ENCODE measurements at places on chromosomes 1 and 21.

- peak overlapping the region; percentile 99 for H3K4me3 ChIP-seq
- no peak for DNase-seq
- H3K36me3 ChIP-seq: peaks cover 6% of the 10 kb centered on the region
- H3K27ac ChIP-seq: peak overlapping the region; percentile 99
- peaks cover 19% of the 10 kb centered on the region for H3K4me1 ChIP-seq
These were observed 694 bp downstream of the TMEM167B start for GRCh38 chr1:109091078-109091838.

DNA sequence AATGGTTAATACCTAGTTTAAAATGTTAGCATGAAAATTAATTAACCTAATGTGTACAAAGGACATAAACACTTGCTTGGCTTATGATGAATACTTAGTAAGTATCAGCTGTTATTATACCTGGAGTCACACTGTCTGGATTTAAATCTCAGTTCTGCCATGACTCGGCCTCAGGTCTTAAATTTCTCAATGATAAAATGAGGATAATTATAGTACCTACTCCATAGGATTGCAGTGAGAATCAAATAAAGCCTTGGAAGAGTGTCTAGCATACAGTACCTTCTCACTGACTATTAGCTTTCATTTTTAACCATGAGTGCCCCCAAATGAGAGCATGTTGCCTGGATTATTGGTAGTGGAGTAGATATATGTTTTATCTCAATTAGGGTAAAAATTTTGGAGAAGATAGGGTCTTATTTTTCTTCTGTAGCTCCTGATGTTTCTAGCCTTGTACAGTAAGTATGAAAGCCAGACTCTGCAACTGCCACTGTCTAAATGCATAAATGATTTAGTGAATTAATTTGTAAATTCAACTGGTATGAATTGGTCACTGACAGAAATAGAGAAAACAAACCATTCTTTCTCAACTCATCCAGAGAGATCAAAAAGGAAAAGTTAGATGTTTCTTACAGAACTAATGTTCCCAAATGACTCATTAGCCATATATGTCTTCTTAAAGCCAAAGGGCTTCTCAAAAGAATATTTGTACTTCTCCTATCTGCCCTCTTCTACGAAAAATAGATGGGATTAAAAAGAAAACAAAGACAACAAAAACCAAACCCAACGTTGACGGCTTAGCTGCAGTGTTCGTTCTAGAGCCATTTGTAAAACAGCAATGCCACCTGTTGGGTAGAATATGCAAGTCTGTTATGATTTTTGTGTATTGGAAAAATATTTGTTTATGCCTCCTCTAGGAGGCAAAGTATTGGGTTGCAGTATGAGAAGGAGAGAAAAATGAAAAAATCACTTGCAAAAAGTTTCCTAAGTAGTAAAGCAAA is 53.8 kb upstream of the MROH9 start:
- peaks cover 2% of the 10 kb centered on the region for H3K27me3 ChIP-seq
- no peak overlapping the region for H3K27ac ChIP-seq
- peaks cover 2% of the 10 kb centered on the region for H3K4me1 ChIP-seq
- DNase-seq: no peak
- no peak overlapping the region for H3K4me3 ChIP-seq

GRCh38 chr1:32215629-32216480 is 6.3 kb downstream of the TMEM234 start:
- DNase-seq: peak; percentile 50
- no peaks in the 10 kb centered on the region for H3K27me3 ChIP-seq
- H3K36me3 ChIP-seq: peaks cover 13% of the 10 kb centered on the region
- H3K4me1 ChIP-seq: peaks cover 11% of the 10 kb centered on the region
- no peak overlapping the region for H3K4me3 ChIP-seq
- no peak overlapping the region for H3K27ac ChIP-seq

DNA sequence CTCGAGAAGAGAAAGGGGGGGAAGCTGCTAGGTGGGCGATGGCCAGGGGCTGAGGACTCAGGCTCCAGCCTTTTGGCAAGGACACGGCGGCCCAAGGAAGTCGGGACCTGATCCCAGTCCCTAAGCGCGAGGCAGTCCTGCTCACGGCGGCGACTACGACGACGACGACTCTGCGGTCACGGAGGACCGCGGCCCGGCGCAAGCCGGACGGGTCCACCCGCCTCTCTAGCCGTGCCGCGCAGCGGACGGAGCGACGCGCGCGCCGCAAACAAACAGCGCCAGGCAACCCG is 401 bp downstream of the WNT9A start:
- H3K4me1 ChIP-seq: peaks cover 3% of the 10 kb centered on the region
- no peak overlapping the region for H3K27ac ChIP-seq
- no peaks in the 10 kb centered on the region for H3K36me3 ChIP-seq
- peaks cover 18% of the 10 kb centered on the region for H3K27me3 ChIP-seq

DNA sequence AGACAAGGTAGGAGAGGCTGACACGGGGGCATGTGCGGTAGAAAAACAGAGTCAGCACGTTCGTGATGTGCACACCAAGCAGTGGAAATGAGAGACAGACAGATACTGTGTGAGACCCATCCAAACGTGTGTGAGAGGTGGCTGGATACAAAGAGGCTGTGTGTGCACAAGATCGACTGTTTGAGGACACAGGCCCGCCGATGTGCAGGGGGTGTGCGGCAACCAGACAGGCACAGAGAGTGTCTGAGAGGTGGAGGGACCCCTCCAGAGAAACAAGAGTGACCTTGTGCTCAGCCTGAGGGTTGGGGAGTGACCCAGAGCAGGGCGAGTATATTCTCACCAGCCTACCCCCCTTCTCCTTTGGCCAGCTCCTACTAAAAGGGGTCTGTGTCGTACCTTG is 97.8 kb upstream of the IPO9 start:
- H3K27me3 ChIP-seq: peaks cover 13% of the 10 kb centered on the region
- no peak for DNase-seq
- no peak overlapping the region for H3K4me3 ChIP-seq
- H3K27ac ChIP-seq: no peak overlapping the region
- H3K36me3 ChIP-seq: no peaks in the 10 kb centered on the region

DNA sequence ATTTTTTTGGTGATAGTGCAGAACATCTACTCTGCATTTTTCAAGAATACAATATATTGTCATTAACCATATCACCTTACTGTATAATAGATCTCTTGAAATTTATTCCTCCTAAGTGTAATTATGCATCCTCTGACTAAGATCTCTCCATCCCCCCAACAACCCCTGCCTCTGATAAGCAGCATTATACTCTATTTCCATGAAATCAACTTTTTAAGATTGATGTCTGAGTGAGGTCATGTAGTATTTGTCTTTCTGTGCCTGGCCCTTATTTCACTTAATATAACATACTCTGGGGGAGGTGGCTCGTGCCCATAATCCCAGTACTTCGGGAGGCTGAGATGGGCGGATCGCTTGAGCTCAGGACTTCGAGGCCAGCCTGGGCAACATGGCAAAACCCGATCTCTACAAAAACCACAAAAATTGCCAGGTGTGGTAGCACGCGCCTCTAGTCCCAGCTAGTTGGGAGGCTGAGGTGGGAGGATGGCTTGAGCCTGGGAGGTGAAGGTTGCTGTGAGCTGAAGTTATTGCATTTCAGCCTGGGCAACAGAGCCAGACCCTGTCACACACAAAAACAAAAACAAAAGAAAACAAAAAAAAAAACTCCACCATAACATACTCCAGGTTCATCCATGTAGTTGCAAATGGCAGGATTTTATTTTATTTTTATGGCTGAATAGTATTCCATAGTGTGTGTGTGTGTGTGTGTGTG is 5.7 kb downstream of the ACOT11 start:
- no peak overlapping the region for H3K27ac ChIP-seq
- no peak for DNase-seq
- no peaks in the 10 kb centered on the region for H3K36me3 ChIP-seq

- H3K4me3 ChIP-seq: no peak overlapping the region
- H3K27me3 ChIP-seq: no peaks in the 10 kb centered on the region
- H3K4me1 ChIP-seq: no peaks in the 10 kb centered on the region
- H3K27ac ChIP-seq: no peak overlapping the region
- DNase-seq: no peak
These were observed 20.2 kb downstream of the C1orf174 start for GRCh38 chr1:3879787-3880428.

DNA sequence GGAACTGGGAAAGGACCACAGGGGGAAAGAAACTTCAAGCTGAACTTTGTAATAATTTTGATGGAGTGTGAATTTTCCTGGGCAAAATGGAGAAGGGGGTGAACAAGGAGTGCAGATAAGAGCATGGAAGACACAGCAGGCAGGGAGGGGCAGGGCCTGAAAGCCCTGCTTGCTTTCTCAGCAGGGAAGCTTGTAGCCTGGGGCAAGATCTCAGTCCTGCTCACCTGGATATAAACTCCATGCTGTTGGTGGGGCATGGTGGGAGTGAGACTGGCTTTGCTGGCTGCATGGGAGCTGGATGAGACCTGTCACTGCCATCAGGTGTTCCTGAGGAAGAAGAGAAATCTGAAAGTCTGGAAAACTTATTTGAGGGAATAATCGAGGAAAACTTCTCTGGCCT is 58.7 kb upstream of the RC3H1 start:
- H3K4me1 ChIP-seq: no peaks in the 10 kb centered on the region
- H3K36me3 ChIP-seq: peaks cover 4% of the 10 kb centered on the region
- H3K4me3 ChIP-seq: no peak overlapping the region
- no peak for DNase-seq

GRCh38 chr1:221283532-221283931 is 404.3 kb downstream of the HLX start:
- no peaks in the 10 kb centered on the region for H3K36me3 ChIP-seq
- peaks cover 12% of the 10 kb centered on the region for H3K27me3 ChIP-seq
- no peak overlapping the region for H3K27ac ChIP-seq
- no peak for DNase-seq

Data from memory B cell (primary cell).